T-helper 2 cell (primary cell): ENCODE measurements at places on chromosomes 7 and 10.

GRCh38 chr7:155344618-155345433, 47.1 kb downstream of the INSIG1 start:
- DNase-seq = peak; percentile 75

DNA sequence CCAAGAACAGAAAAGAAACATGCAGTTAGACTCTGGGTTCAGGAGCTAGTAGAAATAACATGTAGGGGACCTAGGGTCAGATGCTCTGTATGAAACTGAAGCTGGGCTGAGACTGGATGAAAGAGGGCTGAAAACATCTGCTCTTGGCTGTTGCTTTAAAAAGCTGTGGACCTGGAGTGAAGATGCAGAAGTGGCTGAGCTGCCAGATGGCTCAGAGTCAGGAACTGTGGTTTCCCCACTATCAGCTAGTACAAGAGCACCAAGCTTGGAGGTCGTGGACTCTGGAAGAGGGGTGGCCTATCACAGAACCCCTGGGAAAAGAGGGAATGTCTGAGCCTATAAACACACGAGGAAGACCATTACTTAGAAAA, 5.9 kb downstream of the ADK start:
- DNase-seq = no peak

DNA sequence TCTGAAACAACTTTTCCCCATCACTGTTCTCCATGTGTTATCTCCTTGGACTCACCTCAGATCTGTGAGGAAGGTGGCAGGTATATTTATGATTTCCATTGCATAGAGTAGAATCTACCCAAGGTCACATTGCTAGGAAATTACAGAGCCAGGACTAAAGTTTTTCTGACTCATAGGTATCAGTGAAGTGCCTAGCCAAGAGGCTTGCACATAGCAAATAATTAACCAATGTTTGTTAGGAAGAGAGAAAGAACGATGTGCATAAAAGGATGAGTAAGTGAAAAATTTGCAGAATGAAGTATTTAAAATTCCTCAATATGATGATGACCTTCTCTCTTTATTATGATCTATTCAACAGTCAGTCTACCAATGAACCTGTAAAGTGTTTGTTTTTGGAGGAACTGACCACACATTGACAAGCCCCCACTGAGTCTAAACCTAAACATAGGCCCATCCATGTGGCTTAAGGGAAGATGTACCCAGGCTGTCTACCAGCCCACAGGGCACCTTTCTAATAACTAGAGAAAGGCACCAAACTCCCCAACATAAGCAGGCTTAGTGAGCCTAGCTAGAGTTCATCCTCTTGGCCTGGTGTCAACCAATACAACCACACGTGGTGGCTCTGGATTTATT, 252.9 kb upstream of the ZMIZ1 start:
- DNase-seq = no peak

DNA sequence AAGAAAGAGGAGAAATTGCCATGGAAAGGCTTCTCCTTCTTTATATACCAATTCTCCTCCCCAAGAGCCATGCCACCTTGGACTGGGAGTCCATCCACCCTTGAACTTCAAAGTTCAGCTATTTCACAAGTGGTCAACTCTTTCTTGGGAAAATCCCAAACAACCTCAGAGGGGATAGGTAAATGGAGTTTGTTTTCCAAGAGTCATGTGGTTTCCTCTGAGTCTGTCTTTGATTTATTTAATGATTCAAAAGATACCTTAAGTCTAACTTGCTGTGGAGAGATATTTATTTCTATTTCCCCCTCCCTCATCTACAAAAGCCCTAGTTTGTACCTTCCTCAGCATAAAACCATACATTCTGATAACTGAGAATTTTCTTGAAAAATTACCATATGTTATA, 758.6 kb upstream of the IGFBP3 start:
- no peak for DNase-seq

DNA sequence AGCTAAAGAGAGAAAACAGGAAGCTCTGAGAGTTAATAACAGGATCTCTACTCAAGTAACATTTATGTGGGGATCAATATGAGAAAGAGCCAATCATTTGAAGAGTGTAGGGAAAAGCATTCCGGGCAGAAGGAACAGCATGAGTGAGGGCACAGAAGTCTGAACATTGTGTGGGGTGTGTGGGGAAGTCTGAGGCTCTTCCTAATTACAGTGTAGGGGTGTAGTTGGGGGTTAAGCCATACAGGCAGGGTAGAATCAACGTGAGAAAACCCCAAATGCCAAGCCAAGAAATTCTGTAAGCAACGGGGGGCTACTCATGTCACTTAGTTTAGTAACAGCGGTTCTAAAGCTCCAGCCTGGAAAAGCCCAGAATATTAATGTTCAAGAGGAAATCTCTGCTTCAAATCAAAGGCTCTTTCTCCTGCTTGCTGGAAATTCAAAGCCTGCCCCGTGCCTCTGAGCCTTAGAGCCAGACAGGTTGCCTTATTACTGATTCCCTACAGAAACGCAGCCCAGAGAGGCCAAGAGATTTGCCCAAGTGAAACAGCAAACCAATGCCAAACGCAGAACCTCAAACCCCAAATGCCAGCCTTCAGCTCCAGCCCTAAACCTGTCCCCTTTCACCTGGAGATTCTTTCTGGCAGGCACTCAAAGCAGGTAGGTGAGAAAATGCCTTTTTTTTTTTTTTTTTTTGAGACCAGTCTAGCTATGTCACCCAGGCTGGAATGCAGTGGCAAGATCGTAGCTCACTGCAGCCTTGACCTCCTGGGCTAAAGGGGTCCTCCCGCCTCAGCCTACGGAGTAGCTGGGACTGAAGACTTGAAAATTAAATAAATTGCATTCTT, 36.1 kb downstream of the DNAJB12 start:
- no peak for DNase-seq
